ENCODE measurements at places on chromosomes 2 and 18.

DNA sequence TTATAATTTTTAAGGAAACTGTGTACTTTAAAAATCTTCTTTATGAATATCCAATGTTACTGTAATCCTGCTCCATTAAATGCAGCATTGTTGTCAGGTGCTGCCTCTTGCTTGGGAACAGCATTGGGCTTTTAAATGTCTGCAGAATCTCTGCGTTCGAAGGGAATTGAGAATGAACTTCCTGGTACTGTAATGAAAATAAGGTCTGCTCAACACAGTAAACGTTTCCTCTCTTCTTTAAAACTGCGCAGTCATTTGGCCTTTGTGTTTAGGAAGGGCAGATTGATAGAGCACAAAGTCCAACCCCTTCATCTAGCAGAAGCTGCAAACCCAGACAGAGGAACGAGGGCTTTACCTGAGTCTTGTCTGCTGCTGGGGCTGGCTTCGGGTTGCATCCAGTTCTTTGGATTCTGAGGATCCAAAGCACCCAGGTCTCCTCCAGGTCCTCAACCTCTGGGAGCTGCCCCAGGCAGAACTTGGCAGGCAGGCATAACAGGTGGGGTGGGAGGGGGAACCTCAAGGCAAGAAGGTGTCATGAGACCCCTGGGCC, 104.5 kb downstream of the UGGT1 start:
- no peak for DNase-seq

DNA sequence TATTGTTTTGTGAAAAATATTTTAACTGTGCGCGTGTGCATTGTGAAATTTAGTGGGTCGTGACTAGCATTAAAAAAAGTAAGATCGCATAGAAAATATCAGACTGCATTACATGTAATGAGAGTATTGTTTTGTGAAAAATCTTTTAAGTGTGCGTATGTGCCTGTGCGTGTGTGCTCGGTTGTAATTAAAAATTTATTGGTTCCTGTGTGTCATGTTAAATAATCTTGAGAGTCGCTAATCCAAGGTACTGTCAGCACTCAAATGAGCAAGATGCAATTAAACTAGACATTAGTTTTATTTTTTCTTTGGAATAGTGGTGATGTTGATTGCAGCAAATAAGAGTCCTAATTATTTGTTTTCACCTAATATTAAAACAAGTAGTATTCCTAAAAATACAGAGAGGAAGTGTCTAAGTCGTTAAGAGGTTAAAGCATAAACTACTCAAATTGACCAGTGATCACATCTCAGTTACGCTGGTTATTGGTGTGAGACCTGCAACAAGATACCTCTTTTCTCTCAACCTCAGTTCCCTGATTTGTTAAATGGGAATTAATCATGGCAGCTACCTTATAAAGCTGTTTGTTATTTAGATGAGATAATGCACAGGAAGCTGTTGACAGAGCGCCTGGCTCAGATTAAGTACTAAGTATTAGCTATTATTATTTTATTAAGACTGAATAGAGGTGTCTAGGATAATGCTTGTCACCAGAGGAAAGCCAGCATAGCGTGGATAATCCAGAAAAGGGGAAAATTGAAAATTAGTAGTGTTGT, 1.9 kb downstream of the ZDBF2 start:
- no peak for DNase-seq

DNA sequence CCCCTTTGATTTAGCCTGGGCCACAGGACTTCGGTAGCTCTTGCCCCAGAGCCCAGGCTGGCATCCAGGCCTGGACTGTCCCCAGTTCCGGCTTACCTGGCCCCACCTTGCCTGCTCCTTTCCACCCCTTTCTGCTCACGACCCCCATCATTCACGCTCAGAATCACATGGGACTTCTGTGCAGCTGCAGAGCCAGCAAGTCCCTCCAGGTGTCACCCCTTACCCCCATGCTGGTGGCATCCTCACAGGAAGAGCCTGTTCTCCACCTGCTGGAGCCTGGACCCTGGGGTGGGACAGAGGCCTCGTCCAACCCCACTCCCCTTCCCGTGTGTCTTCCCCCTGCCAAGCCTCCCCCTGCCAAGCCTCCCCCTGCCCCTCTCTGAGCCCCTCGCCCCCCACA, 7.9 kb upstream of the KCNIP3 start:
- DNase-seq: no peak

DNA sequence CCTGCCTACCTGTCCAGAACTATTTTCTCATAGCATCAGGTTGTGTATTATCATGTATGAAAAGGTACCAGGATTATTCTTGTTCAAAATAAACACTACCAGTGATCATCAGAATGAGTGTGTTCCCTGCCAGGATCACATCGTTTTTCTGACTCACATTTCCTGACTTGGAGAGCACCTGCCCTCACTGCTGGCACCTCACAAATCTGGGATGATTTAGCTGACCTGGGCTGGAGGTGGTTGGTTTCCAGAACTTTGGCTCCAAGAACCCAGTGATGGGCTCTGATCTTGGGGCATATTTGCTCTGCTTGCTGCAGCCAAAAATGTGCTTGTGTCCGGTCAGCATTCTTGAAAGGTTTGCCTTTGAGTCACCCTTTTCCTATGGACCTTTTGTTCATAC, 836.3 kb upstream of the ACVR2A start:
- no peak for DNase-seq

GRCh38 chr18:46332921-46333341, 228.7 kb downstream of the HAUS1 start:
- no peak for DNase-seq

- no peak for DNase-seq
Measured at GRCh38 chr2:196169516-196169915, 1.9 kb downstream of the STK17B start.

GRCh38 chr2:218275371-218276072, 5.2 kb downstream of the PNKD start:
- no peak for DNase-seq

- no peak for DNase-seq
Measured at GRCh38 chr2:198753101-198753500, 704.6 kb downstream of the SATB2 start.

- DNase-seq: no peak
Measured at GRCh38 chr2:66346231-66346664, 88.7 kb upstream of the MEIS1 start.

- DNase-seq: no peak
Measured at GRCh38 chr2:113219889-113220641, 46.3 kb downstream of the PSD4 start.

DNA sequence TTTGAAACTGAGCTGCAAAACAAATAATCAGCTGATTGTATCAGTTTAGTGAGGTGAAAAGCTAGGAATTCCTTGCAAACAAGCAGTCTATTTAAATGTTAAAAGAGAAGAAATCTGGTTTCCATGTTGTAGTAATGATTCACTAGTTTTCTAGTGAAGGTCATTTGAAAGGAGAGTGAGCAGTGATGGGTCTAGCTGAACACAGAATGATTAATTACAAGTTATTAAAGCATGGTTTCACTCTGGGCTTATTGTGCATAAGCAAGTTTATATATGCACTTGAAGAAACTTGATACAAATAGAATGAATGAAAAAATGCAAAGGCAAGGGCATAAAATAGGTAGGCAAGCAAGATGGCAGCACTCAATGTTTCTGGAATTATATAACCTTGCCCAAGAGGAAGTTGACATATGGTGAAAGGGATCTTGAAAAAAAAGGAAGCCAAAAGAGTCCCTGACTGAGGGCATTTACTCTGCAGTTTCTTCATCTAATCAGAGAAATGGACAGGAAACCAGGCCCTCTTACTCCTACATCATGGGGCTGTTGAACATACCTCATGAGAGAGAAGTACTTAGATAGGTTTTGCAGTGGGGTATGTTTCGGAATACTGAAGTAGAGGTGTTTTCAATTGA, 53.2 kb downstream of the PLCL1 start:
- no peak for DNase-seq

GRCh38 chr2:71716697-71717624, 263.6 kb downstream of the DYSF start:
- no peak for DNase-seq

- DNase-seq: no peak
Measured at GRCh38 chr2:170354388-170354787, 176.4 kb downstream of the MYO3B start.

DNA sequence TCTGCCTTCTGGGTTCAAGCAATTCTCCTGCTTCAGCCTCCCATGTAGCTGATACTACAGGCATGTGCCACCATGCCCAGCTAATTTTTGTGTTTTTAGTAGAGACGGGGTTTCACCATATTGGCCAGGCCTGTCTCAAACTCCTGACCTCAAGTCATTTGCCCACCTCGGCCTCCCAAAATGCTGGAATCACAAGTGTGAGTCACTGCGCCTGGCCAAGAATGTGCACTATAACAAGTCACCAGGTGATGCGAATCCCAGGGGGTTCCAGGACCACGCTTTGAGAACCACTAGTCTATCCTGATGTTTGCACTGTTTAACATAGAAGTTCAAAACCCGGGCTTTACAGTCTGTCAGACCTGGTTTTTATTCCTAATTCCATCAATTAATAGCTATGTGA, 144.8 kb downstream of the SUCLG1 start:
- no peak for DNase-seq

- DNase-seq: no peak
Measured at GRCh38 chr2:104233591-104233990, 620.3 kb upstream of the POU3F3 start.

- DNase-seq: no peak
Measured at GRCh38 chr2:131127076-131127475, 21.9 kb downstream of the PLEKHB2 start.

GRCh38 chr2:186540941-186541340, 48.9 kb upstream of the ITGAV start:
- DNase-seq: no peak

DNA sequence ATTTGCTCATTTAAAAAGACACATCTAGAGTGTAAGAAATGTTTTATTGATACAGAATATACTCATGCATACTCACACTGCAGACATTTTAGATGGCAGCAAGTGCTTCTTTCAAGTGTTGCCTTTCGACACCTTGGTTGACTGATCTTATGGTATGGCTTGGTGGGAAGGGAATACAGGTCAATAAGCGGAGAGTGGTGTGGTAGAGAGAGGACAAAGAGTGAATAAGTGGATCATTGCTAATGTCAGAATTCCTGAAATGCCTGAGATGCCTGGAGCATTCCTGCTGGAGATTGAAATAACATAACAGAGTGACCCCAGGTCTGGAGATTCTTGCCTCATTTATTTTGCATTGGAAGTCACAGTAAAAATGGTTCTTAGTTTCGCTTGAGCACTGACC, 76.7 kb downstream of the RND3 start:
- DNase-seq: no peak

- DNase-seq: no peak
Measured at GRCh38 chr2:186879312-186879711, 30.3 kb upstream of the ZSWIM2 start.

DNA sequence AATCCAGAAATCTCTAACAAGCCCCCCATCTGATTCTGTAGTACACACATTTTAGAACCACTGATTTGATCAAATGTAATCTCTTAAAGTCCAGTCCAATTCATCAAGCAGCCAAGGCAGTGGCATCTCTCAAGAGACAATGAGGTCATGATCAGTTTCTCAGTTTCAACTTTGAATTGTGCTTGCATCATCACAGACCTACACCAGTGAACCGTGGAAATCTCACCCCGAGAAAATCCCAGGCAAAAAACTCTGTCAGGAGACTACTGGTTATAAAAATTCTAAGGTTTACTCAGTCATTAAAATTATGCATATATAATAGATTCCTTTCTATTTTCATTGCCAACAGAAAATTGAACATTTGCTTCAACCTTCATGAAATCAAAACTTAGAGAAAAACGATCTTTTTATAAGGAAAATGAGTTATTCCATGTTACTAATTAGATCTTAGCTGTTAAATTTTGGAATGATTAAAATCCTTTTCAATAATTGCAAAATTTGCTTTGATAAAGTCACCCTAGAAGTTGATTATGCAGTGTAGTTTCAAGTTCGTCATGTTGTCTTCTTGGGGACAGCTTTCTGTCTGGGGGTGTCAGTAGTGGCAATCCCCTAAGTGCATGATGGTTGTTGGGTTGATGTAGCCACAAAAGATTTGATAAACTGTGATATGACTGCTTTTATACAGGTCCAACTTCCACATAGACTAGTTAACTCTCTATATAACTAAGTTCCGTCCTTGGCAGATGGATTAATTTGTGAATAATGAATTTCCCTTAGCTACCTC, 235.0 kb downstream of the CAMKMT start:
- DNase-seq: no peak

DNA sequence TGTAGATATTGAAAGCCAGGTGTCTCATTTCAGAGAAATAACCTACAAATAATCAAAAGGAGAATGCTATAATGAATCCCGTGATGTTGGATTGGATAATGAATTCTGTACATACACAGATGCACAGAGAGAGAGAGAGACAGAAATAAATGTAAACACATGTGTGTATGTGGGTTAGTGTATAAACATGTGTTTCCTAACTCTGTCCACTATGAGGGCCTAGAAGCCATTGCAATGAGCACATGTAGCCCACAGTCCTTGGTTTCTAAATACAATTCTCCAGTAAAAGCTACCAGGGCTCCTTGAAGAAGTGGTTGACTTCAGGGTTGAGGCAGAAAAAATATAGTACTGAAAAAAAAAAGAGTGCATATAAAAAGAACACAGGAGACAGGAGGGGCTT, 109.5 kb downstream of the INHBB start:
- no peak for DNase-seq

- DNase-seq: no peak
Measured at GRCh38 chr2:224572338-224572737, 12.8 kb downstream of the CUL3 start.

DNA sequence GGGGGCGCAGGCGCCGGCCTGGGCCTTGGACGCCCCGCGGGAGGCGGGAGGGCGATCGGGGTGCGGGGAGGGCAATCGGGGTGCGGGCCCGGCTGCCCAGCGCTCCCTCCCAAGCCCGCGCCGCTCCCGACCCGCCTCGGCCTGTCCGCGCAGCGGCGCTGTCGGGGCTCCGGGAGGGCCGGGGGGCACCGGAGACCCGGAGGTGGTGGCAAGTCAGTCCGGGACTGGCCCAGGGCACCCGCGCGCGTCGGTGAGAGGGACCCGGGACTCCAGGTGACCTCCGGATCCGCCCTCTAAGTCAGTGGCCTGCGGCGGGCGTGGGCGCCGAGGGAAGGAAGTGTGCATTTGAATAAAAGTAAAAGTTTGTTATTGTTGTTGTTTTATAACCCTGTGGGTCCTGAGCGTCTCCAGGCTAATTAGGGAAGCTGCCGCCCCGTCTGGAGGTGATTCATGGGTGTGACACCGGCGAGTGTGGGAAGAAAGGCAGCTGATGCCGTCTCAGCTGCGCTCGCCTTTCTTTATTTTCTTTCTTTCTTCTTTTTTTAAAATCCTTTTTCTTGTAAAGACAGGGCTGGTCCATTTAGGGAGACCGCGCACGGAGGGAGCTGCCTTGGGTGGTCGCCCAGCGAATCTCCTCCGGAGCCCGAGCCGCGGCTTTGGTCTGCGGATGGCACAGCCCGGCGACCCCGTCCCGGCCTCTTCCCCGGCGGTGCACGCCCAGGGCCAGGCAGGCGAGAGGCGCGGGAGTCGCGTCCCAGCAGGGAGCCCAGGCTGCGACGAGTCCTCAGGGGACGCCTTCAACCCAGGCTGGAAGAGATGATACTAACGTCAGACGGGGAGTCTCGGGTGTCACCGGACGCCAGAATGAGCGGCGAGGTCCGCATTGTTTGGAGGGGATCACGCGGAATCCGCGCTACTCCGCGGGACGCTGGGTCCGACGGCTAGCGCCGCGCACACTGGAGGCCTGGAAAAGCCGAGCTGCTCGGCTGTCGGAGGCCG, 627 bp upstream of the CRACDL start:
- DNase-seq: peak; percentile 29

Data from activated CD8-positive, alpha-beta memory T cell treated with anti-CD3 and anti-CD28 coated beads, Interleukin-2, amount 50 U/mL, for 4 hours (primary cell).